ENCODE measurements at places on chromosomes 6 and 20.

- DNase-seq, result no peak
Measured at GRCh38 chr6:107539409-107539808, 49.5 kb downstream of the SOBP start.

DNA sequence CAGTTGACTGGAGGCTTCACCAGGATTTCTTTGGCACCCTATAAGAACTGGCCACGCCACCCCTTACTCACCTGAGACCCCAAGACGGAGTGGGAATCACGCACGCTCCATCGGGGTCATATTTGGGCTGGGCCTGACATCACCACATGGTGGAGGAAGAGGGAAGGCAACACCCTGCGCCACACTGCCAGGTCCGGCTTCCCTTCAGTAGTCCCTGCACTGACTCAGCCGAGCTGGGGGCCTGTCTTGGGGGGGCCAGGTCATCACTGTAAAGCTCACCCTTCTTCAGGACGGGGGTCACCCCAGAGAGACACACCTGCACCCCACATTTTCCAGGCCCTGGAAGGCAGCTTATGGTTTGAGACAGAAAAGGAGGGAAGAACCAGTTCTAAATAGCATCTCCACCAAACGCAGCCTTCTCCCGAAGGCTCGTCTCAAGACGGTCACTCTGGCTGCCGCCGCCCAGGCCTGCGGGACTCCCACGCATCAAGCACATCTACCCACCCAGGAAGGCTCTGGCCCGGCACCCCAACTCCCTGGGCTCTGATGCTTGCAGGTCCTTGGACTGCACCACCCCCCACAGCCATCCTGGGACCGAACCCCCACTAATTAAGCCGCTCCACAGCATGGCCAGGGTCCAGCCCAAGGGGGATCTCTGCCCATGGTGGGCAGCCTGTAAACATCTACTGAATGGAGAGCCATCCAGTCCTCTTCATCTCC is 51.8 kb downstream of the GINS1 start:
- no peak for DNase-seq

GRCh38 chr6:111841822-111842221 is 31.4 kb downstream of the FYN start:
- DNase-seq, result peak; percentile 45

DNA sequence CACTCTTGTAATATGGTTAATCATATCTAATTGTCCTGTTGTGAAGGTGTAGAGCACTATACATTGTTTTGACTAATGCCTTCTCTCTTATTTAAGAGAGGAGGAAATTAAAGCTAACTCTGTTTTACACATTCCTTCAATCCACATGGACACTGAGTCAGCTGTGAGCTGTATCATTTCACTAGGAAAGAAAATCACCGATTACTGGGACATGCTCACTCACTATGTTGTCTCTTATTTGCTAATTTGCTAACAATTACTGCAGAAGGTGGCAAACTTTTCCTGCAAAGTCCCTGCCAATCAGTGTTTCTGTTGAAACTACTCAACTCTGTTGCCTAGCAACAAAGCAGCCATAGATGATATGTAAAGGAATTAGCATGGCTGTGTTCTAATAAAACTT is 98.2 kb downstream of the BCAS1 start:
- no peak for DNase-seq

GRCh38 chr6:133547136-133547535 is 306.0 kb downstream of the EYA4 start:
- DNase-seq, result no peak

DNA sequence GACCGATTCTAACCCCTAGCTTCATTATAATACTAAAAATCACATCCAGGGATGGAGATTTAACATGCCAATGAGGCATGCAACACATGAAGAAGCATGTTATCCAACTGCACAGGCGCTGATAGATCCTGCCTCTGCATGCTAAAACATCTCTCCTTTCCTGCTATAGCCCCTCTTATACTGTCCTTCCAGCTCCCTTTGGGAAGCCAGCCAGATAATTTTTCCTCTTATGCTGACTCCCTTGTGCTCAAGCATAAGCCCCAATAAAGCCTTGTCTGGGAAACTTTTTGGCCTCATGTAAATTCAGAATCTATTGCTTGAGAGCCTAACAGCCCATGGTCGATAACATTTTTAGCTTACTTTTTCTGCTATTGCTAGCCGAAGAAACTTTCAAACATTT is 404.3 kb downstream of the EPM2A start:
- no peak for DNase-seq
